NCI-H2107 (cell line): ENCODE measurements at places on chromosomes 13 and 19.
A peak's percentile ranks its signal among the peaks of the same experiment; 100 is the strongest.

- DNase-seq = no peak
Observed at GRCh38 chr19:38710416-38710702, 33.9 kb downstream of the CAPN12 start.

GRCh38 chr13:50552424-50552966 is 291.0 kb downstream of the DLEU7 start:
- DNase-seq = no peak

DNA sequence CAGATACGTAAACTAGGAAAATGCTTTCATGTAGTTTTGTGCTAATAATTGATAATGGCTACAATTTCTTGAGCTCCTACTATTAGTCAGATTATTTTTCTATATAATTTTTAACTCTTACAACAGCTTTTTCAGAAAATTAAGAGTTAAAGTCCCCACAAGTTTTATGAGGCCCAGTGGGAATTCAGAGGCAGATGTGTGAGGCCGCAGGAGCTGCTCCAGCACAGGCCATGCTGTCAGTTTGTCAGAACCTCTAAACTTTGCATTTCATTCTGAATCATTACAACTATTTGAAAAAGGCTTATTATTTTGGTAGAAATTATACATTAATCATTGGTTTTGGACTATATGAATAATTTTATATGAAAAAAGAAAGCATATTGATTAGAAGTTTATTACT is 370.8 kb downstream of the MYO16 start:
- DNase-seq = no peak

GRCh38 chr13:63455938-63456337 is 2040.3 kb upstream of the PCDH20 start:
- DNase-seq = no peak

DNA sequence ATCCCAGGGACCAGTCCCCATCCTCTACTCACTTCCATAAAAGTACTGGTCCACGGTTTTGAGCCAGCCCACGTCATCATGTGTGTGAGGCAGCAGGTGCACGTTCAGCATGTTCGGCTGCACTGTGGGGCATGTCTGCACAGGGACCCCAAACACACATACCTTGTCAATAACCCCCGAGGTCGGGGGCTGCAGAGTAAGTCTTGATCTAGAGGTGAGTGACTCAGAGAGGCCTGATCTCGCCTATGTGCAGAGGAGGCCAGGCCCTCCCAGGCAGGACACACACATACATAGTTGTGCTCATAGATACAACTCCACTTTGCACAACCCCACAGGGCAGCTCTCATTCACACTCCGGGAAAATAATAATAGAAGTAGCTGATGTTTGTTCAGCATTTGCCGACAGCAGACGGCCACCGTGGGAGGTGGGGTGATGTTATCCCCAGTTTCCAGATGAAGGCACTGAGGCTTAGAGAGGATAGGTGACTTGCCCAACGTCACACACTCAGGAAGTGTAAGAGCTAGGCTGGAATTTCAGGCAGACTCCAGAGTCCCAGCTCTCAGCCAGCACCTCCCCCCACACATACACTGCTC is 774 bp downstream of the MAN2B1 start:
- no peak for DNase-seq

DNA sequence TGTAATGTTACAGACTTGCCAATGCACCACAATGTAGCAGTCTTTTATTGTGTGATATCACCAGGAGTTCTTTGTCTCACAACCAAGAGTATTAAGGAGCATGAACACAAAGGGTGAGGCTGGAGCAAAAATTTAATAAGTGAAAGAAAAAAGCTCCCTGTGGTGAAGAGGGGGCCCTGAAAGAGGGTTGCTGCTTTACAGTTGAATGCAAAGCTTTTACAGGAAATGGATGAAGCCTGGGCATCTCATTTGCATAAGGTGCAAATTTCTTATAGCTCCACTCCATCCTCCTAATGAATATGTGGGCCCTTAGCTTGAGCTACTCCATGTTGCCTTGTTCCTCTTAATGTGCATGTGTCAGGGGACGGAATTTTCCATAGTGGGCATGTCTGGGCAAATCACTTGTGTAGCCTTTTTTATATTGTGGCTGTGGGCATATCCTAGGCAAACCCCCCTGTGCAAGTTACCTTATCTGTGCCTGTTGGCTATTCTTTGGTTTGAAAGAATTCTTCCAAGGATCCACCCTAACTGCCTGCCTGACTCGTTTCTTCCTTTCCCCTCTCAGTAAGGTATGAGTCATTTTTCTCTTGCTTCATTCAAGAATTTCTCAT is 45.3 kb upstream of the TRPC4 start:
- no peak for DNase-seq

- DNase-seq = no peak
Observed at GRCh38 chr13:96036515-96036914, 16.7 kb downstream of the UGGT2 start.

DNA sequence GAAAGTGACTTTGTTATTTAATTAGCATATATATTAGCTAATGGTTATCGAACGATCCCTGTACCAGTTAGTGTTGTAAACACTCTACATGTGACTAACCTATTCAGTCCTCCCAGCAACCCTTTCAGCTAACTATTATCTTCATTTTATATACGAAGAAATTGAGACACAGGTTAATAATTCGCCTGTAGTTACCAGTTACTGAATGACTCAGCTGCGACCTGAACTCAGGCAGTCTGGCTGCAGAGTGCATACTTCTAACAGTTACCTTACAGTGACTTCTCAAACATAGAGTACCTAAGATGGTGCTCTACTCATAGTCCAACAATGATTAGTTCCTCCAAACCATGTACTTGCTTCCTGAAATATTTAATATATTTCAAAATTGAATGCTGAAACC is 117.7 kb downstream of the FNDC3A start:
- DNase-seq = no peak

- DNase-seq = no peak
Observed at GRCh38 chr13:74681891-74682290, 547.7 kb upstream of the KLF12 start.

DNA sequence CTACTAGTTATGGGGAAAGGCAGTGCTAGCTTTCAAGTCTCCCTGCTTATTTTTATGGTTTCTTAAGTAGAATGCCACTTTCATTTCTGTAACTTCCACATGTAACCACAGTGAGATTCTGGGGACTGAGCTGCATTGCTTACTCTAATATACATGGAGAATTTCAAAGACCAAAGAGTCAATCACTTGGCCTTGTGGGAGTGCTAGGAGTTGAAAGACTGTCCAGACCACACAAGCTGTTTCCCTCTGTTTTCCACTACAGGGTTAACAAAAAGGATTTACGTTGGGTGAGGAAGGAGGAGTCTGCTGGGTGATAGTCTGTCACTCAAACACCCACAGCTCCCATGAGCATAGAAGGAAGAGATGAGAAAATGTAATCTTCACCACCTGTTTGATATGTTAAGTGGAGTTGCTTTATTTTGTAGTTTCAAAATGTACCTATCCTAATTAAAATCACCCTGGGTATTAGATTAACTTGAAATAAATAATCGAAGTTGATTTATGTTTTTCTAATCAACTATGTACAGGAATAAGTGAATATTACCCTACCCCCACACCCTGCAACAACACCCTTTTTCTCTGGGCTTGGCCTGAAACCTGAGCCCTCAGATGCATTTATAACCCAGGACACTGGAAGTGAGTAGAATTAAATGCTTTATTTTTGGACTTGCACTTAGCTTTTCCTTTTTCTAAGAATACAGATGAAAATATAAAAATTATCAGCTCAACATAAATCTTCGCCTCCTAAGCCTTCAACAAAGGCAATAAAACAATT is 225.8 kb upstream of the SLC10A2 start:
- DNase-seq = no peak

DNA sequence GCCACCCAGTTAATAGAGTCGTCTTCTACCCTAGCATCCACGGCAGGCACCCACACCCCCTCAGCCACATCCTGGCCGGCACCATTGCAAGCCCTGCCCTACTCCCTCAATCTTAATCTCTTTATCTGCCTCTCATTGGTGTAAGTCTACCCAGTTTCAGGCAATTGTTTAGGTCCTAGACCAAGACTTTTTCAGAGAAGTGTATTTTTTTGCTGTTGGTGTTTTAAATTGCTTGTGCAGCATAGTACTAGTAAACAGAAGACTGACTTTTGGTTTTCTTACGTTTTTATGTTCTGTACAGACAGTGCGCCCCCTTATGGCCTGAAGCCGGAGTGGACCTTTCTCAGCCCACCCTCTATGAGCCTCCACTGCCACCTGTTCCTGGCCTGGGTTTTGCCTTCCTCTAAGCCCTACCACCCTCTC is 2.3 kb upstream of the LCP1 start:
- no peak for DNase-seq

DNA sequence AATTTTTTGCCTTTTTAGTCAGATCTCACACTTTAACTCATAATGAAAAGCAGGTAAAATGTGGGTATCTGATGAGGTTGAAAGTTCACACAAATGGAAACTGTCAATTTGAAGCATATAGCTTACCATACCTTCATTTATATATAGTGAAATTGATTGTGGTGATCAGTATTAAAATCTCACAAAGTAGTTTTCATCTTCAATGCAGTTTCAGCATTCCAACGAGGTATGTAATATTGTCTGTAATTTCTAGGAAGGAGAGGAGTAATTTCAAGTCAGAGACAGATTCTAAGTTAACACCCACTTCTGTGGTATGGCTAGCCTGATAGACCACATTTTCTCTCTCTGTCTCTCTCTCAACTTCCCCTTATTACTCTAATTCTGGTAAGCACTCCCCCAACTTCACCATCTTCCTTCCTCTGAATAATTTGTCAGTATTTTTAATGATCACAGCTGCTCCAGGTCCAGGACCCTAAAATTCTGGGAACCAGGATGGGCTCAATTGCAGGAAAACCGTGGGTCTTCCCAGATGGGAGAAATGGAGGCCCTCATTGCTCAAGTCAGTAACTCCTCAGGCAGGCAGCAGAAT is 455.7 kb downstream of the FGF9 start:
- no peak for DNase-seq

- peak; percentile 5 for DNase-seq
Observed at GRCh38 chr13:65940720-65941119, 1289.4 kb downstream of the PCDH9 start.

DNA sequence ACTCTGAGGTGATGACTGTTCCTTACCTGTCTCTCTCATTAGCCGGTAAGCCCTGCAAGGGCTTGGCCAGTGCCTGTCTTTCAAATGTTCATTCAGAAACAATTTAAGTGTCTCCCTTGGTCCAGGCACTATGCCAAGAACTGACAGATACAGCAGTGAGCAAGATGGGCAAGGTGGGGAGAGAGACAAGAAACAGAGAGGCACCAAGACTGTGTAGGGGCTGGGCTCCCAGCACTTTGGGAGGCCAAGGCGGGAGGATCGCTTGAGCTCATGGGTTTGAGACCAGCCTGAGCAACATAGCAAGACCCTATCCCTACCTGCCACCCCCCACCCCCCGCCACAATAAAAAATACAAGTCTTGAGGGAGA is 1.3 kb upstream of the CCNE1 start:
- DNase-seq = no peak

GRCh38 chr13:99087954-99088491 is 110.2 kb upstream of the DOCK9 start:
- peak; percentile 62 for DNase-seq

- DNase-seq = peak; percentile 85
Observed at GRCh38 chr19:18428787-18429674, 8.9 kb downstream of the ISYNA1 start.

GRCh38 chr19:39014037-39014436 is 18.3 kb downstream of the FBXO27 start:
- DNase-seq = no peak

GRCh38 chr13:110416131-110417025 is 109.3 kb downstream of the COL4A2 start:
- no peak for DNase-seq

- DNase-seq = no peak
Observed at GRCh38 chr19:56727677-56728076, 56.1 kb upstream of the ZNF835 start.

DNA sequence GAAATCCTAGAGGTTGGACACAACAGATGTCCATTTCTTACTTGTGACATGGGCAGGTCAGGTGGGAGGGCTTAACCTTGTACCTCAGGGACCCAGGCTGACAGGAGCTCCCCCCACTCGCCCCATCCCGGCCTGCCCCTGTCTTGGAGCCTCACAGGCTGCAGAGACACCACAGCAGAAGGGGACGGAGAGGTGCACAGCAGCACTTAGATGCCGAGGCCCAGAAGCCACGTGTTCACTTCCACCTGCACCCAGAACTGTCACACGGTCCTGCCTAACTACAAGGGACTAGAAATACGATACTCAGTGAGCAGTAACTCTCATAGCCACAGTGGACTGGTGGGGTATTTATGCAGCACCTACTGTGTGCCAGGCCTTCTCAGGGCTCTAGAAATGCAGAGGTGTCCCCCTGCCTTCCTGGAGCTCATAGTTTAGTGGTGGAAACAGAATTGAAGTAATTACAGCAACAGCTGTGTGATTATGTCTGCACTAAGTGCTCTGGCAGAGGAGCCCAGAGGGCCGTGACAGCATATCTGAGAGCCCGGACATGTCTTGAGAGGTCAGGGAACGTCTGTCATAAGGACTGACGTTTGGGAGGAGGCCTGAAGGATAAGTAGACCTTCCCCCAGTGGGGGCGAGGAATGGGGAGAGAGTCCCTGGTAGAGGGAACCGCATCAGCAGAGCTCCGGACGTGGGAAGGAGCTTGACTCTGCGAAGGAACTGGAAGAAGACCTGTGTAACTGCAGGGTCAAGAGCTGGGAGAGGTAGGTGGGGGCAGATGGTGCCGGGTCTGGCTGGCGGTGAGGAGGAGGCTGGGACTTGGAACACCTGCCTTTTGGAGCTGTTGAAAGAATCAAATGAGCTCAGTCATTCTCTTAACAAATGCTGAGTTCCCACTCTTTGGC is 130.0 kb downstream of the SIPA1L3 start:
- DNase-seq = peak; percentile 34

DNA sequence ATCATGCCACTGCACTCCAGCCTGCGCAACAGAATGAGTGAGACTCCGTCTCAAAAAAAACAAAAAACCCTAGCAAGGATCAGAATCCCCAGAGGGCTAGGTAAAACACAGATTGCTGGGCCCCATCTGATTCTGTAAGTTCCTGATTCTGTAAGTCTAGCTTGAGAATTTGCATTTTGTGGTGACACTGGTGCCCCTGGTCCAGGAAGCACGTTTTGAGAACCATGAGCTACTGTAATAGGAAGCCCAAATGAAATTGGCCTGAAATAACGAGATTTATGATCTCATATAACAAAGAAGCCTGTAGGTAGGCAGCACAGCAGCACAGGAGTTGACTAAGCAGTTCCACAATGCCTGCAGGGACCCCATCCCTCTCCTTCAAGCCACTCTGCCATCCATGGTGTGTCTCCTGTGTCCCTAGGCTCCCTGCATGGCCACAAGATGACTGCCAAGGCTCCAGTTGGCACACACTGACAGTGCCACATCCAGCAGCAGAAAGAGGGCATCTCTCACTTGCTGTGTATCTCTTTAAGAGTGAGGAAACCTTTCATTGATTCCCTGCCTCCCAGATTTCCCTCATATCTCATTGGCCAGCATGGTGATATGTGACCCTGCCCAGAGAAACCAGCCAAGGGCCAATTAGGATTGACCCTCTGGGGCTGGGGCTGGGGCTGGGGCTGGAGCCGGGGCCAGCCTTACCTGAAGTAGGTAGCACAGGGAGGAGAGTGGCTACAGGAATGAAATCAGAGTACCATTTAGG is 21.7 kb downstream of the SIPA1L3 start:
- DNase-seq = no peak
